HFFc6 (cell line): ENCODE measurements at places on chromosomes 16 and 17.

DNA sequence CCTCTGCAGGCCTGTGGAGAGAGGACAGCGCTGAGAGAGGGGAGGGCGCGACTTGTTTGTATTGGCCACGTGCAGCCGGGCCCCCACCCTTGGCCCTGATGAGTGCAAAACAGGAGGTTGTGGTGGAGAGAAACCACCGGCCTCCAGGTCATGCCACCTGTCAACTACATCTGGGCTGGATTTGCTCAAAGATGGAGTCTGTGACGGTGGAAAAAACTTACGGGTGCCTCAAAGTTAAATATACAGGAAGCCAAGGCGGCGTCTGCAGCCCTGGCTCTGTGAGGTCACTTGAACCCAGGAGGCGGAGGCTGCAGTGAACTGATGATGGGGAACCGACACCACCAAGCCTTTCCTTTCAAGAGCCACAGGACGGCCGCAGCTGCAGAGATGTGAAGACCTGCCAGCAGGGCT, 15.7 kb downstream of the C16orf74 start:
- DNase-seq, result no peak
- H3K36me3 ChIP-seq, result peaks cover 17% of the 10 kb centered on the region
- no peaks in the 10 kb centered on the region for H3K27me3 ChIP-seq
- H3K4me1 ChIP-seq, result peaks cover 5% of the 10 kb centered on the region; the same call in 1 of the 2 replicates
- H3K27ac ChIP-seq, result no peak overlapping the region

- peaks cover under 1% of the 10 kb centered on the region for H3K27me3 ChIP-seq
- H3K27ac ChIP-seq, result no peak overlapping the region
- H3K4me1 ChIP-seq, result peaks cover 26% of the 10 kb centered on the region
- no peak for DNase-seq
Measured at GRCh38 chr17:59793205-59793604, 85.8 kb downstream of the VMP1 start.

GRCh38 chr17:63740464-63741142, 996 bp downstream of the STRADA start:
- H3K4me1 ChIP-seq, result peaks cover 16% of the 10 kb centered on the region
- H3K27ac ChIP-seq, result peak overlapping the region; percentile 87
- DNase-seq, result peak; percentile 15

DNA sequence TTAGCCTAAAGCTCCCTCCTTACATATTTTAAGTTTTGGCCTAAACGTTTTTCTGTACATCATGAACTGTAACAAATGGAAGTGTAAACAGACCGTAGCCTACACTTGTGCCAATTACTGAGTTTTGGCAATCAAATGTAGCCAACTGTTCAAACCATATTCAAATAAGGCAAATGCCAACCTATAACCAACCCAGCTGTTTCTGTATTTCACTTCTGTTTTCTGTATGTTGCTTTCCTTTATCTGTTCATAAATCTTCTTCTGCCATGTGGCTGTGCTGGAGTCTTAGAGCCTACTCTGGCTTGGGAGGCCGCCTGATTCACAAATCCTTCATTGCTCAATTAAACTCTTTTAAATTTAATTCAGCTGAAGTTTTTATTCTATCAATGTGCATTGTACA, 6.9 kb upstream of the C16orf78 start:
- H3K27ac ChIP-seq, result no peak overlapping the region
- H3K4me3 ChIP-seq, result no peak overlapping the region
- no peak for DNase-seq
- no peaks in the 10 kb centered on the region for H3K36me3 ChIP-seq
- H3K4me1 ChIP-seq, result no peaks in the 10 kb centered on the region
- peaks cover 1% of the 10 kb centered on the region; the same call in 1 of the 2 replicates for H3K27me3 ChIP-seq

- peak overlapping the region; percentile 27; the same call in 1 of the 2 replicates for H3K27ac ChIP-seq
- H3K4me3 ChIP-seq, result peak overlapping the region; percentile 16; the same call in 1 of the 2 replicates
- H3K4me1 ChIP-seq, result peaks cover 63% of the 10 kb centered on the region
- no peaks in the 10 kb centered on the region for H3K27me3 ChIP-seq
- H3K36me3 ChIP-seq, result peaks cover 12% of the 10 kb centered on the region; the same call in 1 of the 2 replicates
- DNase-seq, result peak; percentile 19
Measured at GRCh38 chr17:28053044-28053670, 10.7 kb downstream of the NLK start.

GRCh38 chr16:70160388-70160787, 13.2 kb upstream of the CLEC18C start:
- H3K4me1 ChIP-seq, result peaks cover 14% of the 10 kb centered on the region
- no peak overlapping the region for H3K4me3 ChIP-seq

DNA sequence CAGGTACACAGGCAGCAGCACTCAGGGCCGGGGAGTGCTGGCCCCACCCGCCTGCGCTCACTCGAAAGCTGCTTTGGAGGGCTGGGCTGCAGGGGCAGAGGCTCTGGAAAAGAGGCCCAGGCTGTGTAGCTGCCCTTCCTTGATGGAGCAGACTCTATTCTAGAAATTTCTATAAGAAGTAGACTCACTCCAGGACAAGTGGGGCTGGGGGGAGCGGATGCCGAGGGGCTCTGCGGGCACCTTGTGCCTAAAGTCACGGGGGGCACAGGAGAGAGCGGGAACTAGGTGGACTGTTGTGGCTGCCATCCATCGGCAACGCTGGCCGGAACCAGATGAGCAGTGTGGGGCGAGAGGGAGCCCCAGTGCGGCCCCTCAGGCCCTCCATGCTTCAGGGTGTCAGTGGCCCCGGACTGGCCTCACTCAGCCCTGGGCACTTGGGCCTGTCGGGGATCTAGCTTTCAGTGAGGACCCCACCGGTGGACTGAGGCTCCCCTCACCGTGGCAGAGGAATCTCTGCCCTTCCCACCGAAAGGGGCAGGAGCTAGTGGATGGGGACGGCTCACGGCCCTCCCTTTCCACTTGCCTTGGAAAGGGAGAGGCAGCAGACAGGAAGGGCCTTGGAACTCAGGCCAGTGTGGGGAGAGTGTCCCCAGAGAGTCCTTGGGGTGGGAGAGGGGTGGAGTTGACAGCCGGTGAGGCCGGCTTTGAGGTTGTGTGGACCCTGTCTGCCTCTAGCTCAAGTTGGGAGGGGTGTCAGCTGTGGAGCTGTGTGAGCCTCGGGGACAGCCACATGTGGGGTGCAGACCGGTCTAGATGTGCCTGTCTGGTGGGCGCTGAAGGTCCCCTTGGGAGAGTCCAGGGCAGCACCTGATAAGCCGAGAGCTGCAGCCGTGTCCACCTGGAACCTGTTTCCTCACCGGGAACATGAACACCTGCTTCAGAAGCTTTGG, 16.6 kb downstream of the ENDOV start:
- 0 out of 2 replicates have a peak, but pooled peaks cover 5% of the 10 kb centered on the region for H3K36me3 ChIP-seq
- no peaks in the 10 kb centered on the region for H3K4me1 ChIP-seq
- no peak overlapping the region for H3K4me3 ChIP-seq
- peaks cover 5% of the 10 kb centered on the region for H3K27me3 ChIP-seq
- no peak overlapping the region for H3K27ac ChIP-seq

GRCh38 chr16:61564716-61565115, 471.5 kb downstream of the CDH8 start:
- H3K4me1 ChIP-seq, result no peaks in the 10 kb centered on the region
- no peaks in the 10 kb centered on the region for H3K36me3 ChIP-seq
- no peak overlapping the region for H3K27ac ChIP-seq
- H3K27me3 ChIP-seq, result no peaks in the 10 kb centered on the region

- no peak overlapping the region for H3K4me3 ChIP-seq
- H3K27ac ChIP-seq, result no peak overlapping the region
- no peaks in the 10 kb centered on the region; the same call in 1 of the 2 replicates for H3K27me3 ChIP-seq
- H3K4me1 ChIP-seq, result peaks cover 10% of the 10 kb centered on the region
- H3K36me3 ChIP-seq, result no peaks in the 10 kb centered on the region
Measured at GRCh38 chr17:71402661-71403141, 718.1 kb upstream of the SOX9 start.

GRCh38 chr17:65509032-65509431, 52.4 kb downstream of the AXIN2 start:
- H3K27ac ChIP-seq, result no peak overlapping the region
- no peak for DNase-seq
- H3K4me3 ChIP-seq, result no peak overlapping the region
- no peaks in the 10 kb centered on the region for H3K36me3 ChIP-seq

DNA sequence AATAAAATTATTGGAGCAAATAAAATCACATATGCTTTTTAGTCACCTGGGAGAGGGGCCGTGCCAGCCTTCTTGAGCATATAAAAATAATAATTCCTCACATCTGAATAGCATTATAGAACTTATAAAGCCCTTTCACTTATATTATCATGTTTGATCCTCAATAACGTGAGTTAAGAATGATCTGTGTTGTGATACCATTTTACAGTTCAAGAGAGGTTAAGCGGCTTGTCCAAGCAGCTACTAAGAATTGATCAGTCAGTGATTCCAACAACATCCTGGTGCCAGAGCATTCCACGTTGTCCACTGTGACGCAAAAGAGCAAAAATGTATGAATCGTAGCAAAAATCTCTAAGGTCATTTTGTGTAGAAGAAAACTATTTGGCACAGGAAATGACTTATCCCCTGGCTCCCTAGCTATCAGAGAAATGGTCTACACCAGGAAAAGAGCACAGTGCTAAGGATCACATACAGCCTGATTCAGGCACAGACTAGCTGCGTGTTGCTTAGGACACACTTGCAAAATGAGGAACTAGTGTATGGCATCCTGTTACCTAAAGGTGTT, 33.0 kb downstream of the ANKFN1 start:
- peak overlapping the region; percentile 71 for H3K4me3 ChIP-seq
- DNase-seq, result peak; percentile 93
- no peaks in the 10 kb centered on the region for H3K27me3 ChIP-seq

DNA sequence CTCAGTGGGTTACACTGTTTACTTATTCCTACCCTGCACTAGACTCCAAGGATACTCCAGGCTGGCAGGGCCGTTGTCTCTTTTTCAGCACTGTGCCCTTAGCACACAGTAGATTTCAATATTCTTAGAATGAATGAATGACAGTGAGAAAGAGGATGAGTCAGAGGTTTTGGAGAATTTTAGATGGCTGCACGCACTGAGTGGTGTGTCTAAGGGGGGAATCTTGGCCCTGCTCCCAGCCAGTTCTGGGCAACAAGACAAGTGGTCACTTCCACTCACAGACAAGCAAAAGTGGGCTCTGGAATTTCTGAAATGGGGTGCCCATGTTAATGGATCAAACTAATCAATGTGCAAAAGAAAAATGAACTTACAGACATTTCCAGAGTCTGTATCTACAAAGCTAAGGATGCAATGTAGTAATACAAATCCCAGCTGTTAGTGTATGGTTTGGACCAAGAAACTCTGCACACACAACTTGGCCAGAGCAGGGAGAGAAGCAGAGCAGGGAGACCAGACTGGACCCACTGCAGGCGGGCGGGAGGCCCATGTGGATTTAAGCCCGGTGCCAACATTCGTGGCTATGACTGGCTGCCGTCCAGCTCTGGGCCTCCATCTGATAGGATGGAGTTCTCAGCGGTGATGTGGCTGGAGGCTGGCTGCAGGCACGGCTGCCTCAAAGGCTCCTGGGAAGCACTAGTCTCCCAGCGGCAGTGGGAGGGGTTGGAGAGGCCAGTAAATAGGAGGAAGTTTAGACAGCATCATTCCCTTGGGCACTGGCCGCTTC, 95.6 kb upstream of the CDYL2 start:
- peak overlapping the region; percentile 25; the same call in 1 of the 2 replicates for H3K4me3 ChIP-seq
- peaks cover 20% of the 10 kb centered on the region for H3K4me1 ChIP-seq
- peaks cover 11% of the 10 kb centered on the region; the same call in 1 of the 2 replicates for H3K27me3 ChIP-seq
- peak; percentile 55 for DNase-seq
- peak overlapping the region; percentile 45; the same call in 1 of the 2 replicates for H3K27ac ChIP-seq

- peak overlapping the region; percentile 95 for H3K4me3 ChIP-seq
- peaks cover 31% of the 10 kb centered on the region for H3K36me3 ChIP-seq
- H3K4me1 ChIP-seq, result peaks cover 33% of the 10 kb centered on the region
- H3K27ac ChIP-seq, result peak overlapping the region; percentile 79
Measured at GRCh38 chr16:66751053-66751302, 431 bp downstream of the DYNC1LI2 start.

- H3K27me3 ChIP-seq, result peaks cover 2% of the 10 kb centered on the region; the same call in 1 of the 2 replicates
- H3K27ac ChIP-seq, result no peak overlapping the region
- peaks cover 9% of the 10 kb centered on the region; the same call in 1 of the 2 replicates for H3K4me1 ChIP-seq
- no peak overlapping the region for H3K4me3 ChIP-seq
- DNase-seq, result no peak
Measured at GRCh38 chr16:11306381-11306780, 25.3 kb upstream of the PRM1 start.

DNA sequence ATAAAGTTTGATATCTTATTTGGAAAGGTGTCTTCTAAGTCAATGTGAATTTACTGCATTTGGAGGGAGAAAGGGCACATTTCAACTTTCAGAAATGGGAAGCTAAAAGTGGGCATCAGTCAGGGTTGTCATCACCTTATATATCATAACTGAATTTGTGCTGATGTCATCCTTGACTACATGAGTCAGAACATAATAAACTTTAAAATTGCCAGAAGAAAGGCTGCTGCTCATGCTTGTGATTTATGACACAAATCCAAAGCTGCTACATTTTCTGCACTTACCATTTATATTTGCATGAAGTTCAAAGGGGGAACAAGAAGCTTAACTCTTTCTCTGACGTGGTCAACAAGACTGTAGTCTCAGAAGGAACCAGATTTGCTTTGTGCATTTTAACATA, 196.6 kb downstream of the UTP18 start:
- no peak overlapping the region for H3K4me3 ChIP-seq
- H3K27ac ChIP-seq, result no peak overlapping the region
- no peaks in the 10 kb centered on the region for H3K27me3 ChIP-seq
- no peak for DNase-seq

DNA sequence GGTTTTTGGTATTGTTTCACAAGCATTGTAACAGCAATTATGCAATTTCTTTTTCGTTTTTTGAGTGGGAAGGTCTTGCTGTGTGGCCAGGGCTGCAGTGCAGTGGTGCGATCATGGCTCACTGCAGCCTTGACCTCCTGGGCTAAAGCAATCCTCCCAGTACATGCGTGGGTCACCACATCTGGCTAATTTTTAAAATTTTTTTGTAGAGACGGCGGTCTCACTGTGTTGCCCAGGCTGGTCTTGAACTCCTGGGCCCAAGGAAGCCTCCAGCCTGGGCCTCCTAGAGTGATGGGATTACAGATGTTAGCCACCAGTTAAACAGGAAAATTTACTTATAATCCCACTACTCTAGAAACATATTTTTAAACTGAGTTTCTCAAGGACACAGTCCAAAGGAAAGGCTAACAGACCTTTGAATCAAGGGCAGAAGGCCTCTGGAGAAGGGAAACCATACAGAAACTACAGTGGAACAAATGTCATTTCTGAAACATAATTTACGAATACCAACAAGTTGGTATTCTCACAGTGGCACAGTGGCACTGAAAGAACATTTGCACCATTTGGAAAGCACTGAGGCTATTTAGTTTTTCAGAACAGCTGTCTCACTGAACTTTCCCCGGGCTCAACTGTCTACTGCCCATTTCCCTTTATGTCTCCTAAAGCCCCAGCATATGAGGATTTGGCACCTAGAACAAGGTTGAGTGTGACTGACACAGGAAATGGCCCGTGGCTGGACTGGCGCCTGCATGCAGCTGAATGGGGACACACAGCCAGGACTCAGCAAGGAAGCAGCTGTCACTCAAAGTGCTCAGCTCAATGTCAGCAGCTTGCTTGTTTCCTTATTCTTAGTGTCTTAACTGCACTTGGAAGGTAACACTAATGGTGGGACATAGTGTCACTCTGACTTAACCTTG, 2.8 kb upstream of the PRKAR1A start:
- peaks cover 26% of the 10 kb centered on the region for H3K4me1 ChIP-seq
- no peak overlapping the region for H3K4me3 ChIP-seq
- H3K27ac ChIP-seq, result no peak overlapping the region
- H3K36me3 ChIP-seq, result peaks cover 11% of the 10 kb centered on the region
- H3K27me3 ChIP-seq, result peaks cover 3% of the 10 kb centered on the region; the same call in 1 of the 2 replicates
- DNase-seq, result no peak

GRCh38 chr16:23320693-23321092, 18.6 kb downstream of the SCNN1B start:
- no peak overlapping the region for H3K27ac ChIP-seq
- H3K4me3 ChIP-seq, result no peak overlapping the region
- H3K27me3 ChIP-seq, result peaks cover 19% of the 10 kb centered on the region
- no peak for DNase-seq
